ENCODE measurements at places on chromosomes 11 and 22. TPM values are rescaled to one million over a fixed set of nuclear protein-coding genes. Genes with fewer than 3 reads are reported as not detected.

Gene C11orf42
- total RNA-seq, result not detected

Gene CD44
- 99.4 TPM for total RNA-seq

Gene APOL1
- total RNA-seq, result 10.7 TPM

Gene SLC22A25
- total RNA-seq, result not detected

Gene PNPLA5
- total RNA-seq, result not detected

Gene PATE4
- total RNA-seq, result not detected

Gene OR8U1
- not detected for total RNA-seq

Gene SERHL2
- 1.9 TPM for total RNA-seq

Gene DEFB108B
- total RNA-seq, result not detected

Gene GP1BB
- 1.6 TPM for total RNA-seq

Gene ARHGAP8
- total RNA-seq, result not detected

Gene DYNC2H1
- total RNA-seq, result 6.2 TPM

Gene PHF21B
- not detected for total RNA-seq

Gene HPX
- total RNA-seq, result not detected

Gene CRYAB
- total RNA-seq, result not detected

Gene VEGFB
- total RNA-seq, result 7.6 TPM

Gene NEFH
- total RNA-seq, result 0.97 TPM
